ENCODE measurements at places on chromosomes 11 and 22. TPM values are rescaled to one million over a fixed set of nuclear protein-coding genes. Genes with fewer than 3 reads are reported as not detected.

- peak; percentile 49 for ATAC-seq
These were observed at the start of gene MORC2 for GRCh38 chr22:30968015-30968923. TSS of gene MORC2 (minus strand) at chr22:30968774. CDS start at chr22:30967889, 885 bp downstream.

DNA sequence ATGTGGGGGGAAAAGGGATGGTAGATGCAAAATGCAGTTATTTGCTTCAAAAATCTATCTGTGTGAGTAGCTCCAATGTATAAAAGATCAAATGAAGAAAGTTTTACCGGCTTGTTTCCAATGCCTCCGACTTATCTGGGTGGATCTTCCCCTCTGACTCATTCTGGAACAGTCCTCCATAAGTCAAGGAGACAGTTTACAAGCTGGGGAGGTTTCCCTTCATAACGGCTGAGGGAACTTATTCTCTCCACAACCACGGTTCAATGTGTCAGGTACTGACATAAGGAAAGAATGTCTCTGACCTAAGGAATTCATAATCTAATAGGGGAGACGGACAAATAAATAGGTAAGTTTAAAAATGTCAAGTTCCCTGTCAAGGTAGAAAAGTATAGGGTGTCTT is 49.7 kb upstream of the BIRC3 start:
- ATAC-seq = no peak

DNA sequence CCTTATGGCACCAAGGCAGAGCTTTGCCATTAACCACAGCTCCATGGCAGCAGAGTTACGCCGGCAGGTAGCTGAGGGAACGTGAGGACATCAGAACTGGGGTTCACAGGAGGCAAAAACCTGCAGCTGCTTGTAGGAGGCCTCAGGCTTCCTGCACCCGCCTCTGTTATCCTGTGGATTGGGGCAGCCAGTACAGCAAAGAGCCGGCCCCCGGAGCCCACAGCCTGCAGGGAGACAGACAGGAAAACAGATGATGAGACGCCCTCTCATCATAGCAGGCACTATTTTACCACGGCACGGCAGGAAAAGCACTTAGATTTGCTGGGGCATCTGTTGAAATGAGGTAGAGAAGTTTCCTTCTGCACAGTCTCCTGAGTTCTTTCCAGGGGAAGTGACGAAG is 870.3 kb downstream of the TBC1D22A start:
- ATAC-seq = no peak

DNA sequence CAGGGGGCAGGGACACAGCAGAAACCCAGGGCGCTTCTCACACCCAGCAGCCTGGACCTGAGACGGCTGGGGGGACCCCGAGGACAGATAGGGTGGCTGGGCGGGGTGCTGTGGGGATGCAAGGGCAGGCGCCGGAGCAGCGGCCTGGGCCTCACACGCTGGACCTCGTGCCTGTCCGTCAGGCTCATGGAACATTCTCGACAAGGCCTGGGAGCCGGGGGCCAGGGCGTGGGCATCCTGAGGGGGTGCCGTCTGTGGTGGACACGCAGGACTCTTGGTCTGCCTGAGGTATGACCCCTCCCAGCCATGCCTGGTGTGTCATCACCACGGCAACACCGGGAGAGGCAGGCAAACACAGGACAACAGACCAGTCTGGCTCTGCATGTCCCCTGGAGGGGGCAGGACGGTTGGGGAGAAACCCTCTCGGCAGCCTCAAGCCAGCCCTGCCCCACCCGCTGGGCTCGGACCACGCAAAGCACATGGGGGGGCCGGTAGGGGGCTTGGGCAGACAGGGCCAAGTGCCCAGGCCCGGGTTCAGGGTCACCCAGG is 21.4 kb downstream of the MRPL23 start:
- ATAC-seq = peak; percentile 11

GRCh38 chr11:46296528-46297448 is 19.3 kb downstream of the CREB3L1 start:
- no peak for ATAC-seq

Gene FXYD6
- total RNA-seq = 1.6 TPM
